ENCODE measurements at places on chromosomes 12 and 14.

GRCh38 chr12:44245932-44246331 is 410.1 kb downstream of the TMEM117 start:
- no peak for DNase-seq

GRCh38 chr14:36087411-36087810 is 89.1 kb downstream of the PTCSC3 start:
- no peak for DNase-seq

- no peak for DNase-seq
These were observed 258.5 kb upstream of the E2F7 start for GRCh38 chr12:77323788-77324415.

- DNase-seq, result no peak
These were observed 61.4 kb upstream of the IFNG-AS1 start for GRCh38 chr12:67927815-67928214.

- no peak for DNase-seq
These were observed 38.4 kb downstream of the AKAP6 start for GRCh38 chr14:32367516-32367915.

- no peak for DNase-seq
These were observed 48.1 kb downstream of the KCNK13 start for GRCh38 chr14:90109858-90110257.

DNA sequence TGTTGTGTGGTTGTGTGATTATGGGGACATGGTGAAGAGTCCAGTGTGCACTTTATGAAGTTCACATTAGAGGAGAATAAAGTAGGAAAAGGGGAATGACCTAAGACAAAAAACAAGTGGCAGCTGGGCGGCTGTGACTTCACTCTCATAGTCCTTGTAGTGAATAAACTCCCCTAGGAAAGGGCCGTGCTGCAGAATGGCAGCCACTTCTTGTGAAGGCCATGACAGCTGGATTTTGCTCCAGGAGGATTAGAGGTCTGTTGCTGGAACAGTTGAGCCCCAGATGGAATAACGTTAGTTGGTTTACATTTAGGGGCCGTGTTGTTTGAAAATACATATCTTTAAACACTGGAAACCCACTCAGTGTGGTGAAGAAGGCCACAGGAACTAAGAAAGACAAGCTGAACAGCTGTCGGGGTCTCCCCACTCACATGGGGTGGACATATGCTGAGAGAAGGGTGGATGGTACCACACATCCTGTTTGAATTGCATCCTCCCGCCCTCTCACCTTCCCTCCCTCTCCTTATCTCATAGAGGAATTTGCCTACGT is 276.9 kb downstream of the CACNA1C start:
- no peak for DNase-seq

- DNase-seq, result no peak
These were observed 484.1 kb downstream of the GLT1D1 start for GRCh38 chr12:129337413-129337812.

- DNase-seq, result no peak
These were observed 85.4 kb downstream of the LRRK2 start for GRCh38 chr12:40310211-40310610.

GRCh38 chr14:81669308-81669707 is 135.7 kb upstream of the SEL1L start:
- DNase-seq, result no peak

DNA sequence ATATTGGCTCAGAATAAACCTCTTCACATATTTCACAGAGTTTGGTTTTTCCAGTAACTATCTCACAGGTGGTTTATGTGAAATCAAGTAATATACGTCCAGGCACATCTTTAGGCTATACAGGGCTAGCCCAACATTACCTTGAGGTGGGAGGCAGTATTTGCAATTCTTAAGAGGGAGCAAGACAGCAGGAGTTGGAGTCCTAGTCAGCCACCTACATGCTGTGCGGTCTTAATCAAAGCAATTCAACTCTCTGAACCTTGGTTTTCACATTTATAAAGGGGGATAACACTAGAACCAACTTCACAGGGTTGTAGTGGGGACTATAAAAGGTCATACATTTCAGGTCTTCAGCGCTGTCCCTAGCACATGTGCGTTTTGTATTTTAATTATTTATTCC is 73.5 kb upstream of the FICD start:
- DNase-seq, result no peak

DNA sequence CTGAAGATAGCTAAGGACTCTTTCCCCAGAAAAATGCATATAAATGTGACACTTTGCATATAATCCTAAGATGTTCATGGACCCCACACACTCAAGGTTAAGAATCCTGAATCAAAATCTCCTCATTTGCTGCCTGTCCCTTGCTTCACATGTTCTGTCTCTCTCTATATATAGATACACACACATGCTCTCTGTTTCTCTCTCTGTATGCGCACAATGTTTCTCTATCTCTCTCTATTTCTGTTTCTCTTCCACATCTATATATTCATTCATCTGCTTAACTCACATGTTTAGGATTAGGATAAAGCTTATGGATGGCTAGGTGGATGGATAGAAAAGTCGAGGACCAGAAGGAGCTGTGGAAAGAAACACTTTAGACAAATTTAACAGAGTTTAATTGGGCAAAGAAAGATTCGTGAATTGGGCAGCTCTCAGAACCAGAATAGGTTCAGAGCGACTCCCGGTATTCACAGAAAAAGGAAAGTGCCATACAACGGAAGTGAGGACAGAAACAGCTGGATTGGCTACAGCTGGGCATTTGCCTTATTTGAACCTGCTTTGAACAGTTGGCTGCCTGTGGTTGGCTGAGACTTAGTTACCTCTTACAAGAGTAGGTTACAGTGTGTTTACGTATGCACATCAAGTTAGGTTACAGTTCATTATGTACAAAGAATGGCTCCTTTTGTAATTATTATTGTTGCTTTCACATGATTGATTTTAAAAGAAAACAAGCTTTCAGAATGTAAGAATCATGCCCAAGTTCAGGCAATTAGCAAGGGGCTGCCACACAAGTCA is 57.6 kb downstream of the EMP1 start:
- DNase-seq, result no peak

- DNase-seq, result no peak
These were observed 34.5 kb upstream of the TBX5 start for GRCh38 chr12:114440270-114441038.

- DNase-seq, result peak; percentile 70
These were observed 645 bp downstream of the KITLG start for GRCh38 chr12:88579601-88580050.

DNA sequence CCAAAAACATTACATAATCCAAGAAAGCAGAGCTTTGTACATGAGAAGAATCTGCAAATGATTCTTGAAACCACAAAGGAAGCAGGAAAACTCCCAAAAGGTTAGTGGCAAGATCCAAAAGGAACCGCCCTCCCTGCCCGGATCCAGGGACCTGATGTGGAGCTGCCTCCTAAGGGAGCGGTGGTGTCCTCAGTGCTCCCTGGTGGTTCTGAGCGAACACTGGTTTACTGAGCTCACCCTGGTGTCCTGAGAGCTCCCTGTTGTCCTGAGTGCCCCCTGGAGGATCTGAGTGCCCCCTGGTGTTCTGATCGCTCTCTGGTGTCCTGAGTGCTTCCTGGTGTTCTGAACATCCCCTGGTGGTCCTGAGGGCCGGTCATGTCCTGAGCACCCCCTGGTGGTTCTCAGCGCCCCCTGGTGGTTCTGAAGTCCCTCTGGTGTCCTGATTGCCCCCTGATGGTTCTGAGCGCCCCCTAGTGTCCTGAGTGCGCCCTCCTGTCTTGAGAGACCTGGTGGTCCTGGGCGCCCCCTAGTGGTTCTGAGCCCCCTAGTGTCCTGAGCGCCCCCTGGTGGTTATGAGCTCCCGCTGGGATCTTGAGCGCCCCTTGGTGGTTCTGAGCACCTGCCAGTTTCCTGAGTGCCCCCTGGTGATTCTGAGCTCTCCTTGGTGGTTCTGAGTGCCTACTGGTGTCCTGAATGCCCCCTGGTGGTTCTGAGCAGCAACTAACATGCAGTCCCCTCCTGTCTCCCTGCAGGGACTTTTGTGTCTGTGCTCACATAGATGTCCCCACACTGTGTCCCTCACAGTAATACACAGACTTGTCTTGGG is 891.1 kb downstream of the TMEM121 start:
- DNase-seq, result no peak

DNA sequence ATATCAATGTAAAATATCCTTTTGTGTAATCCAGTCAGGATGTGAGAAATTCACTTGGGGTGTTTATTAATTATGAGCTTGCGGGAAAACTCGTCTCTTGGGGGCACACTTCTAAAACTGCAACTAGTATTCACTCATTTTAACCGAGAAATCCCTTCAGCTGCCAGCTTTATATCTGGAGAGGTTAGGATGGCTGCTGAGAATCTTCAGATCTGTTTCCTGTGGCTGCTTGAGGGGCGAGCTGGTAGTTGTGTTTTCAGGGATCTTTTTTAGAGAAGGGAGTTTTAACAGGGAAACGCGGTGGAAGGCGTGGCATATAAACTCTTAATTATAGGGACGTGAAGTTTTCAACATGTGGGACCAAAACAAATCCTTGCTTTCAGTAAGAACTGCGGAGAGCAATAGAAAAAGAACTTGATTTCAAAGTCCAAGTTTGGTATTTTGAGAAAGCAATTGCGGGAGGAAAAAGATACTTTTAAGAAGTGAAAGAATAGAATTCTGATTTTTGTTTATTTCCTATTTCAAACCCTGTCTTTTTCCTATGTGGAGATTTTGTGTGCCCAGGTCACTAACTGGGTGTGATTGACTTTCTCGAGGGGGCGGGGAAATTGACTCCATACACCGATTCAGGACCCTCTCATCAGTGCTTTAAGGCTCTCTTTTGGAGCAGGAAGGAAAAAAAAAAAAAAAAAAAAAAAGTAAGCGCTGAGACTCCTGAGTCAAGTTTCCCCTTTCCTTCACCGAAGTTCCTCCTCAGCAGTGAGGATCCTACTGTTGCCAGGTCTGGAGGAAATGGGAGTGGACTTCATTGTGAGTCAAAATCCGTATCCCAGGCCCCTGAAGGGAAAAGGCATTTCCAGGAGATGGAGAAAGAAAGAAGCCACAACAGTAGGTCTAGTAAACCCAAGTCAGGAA is 1.1 kb downstream of the PPFIBP1 start:
- no peak for DNase-seq

- no peak for DNase-seq
These were observed 547 bp upstream of the OR4K15 start for GRCh38 chr14:19974844-19975243.

- DNase-seq, result no peak
These were observed 71.3 kb downstream of the EID3 start for GRCh38 chr12:104374806-104375205.

GRCh38 chr14:104317492-104317805 is 179.1 kb downstream of the KIF26A start:
- no peak for DNase-seq

- DNase-seq, result no peak
These were observed 707.5 kb downstream of the BCL11B start for GRCh38 chr14:98564541-98564940.

DNA sequence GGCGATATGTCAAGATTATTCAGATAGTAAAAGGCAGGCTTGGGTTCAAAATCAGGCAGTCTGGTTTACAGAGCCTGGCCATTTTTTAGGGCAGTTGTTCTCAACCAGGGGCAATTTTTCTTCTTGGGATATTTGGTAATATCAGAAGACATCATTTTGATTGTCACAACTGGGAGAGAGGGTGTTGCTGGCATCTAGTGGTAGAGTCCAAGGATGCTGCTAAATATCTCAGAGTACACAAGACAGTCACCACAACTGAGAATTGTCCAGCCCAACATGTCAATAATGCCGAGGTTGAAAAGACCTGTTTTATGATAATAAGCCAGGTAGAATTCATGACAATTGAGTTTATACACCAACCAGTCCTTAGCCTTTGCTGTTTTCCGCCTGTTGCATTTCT is 733.9 kb downstream of the NRXN3 start:
- no peak for DNase-seq

DNA sequence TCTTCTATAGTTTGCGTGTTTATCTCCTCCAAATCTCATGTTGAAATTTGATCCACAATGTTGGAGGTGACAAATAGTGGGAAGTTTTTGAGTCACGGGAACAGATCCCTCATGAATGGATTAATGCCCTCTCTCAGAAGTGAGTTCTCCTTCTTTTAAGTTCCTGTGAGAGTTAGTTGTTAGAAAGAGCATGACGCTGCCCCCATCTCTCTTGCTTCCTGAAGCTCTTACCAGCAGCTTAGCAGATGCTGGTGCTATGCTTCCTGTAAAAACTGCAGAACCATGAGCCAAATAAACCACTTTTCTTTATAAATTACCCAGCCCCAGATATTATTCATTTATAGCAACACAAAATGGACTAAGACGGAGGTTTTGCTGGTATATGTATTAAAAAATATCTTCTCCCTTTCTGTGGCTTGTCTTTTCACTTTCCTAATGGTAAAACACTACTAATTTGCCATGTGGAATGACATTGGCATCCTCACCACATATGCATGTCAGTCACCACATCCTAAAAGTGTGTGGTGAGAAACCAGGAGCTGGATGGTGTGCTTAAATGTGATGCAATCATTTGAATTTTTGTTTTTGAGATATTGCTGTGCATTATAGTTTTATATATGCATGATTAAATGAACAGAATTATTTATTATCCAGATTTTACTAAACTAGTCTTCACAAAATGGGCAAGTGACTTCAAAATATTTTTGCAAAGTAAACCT is 449.3 kb downstream of the ADAMTS20 start:
- DNase-seq, result no peak

DNA sequence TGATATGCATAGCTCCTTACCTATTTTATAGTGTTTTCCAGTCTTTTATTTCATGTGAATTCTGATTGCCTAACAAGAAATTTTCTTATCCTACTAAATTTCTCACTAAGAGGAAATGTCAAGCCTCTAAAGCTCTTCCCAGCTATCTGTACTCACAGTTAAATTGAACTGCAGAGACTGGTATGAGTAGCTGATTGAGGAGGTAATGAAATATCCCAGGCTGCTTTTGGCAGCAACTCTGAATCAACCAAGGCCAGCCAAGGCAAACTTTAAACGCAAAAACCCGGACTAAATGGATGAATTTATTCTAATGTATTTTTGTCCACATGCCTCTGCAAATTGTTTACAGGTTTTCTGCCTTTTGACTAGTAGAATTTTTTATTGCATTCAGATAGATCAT is 119.1 kb upstream of the PMCH start:
- DNase-seq, result no peak

GRCh38 chr14:104319491-104320241 is 181.3 kb downstream of the KIF26A start:
- DNase-seq, result no peak

- no peak for DNase-seq
These were observed 246.7 kb upstream of the FKBP4 start for GRCh38 chr12:2548081-2548480.

- DNase-seq, result no peak
These were observed 31.2 kb upstream of the DYNC1H1 start for GRCh38 chr14:101933209-101933608.

DNA sequence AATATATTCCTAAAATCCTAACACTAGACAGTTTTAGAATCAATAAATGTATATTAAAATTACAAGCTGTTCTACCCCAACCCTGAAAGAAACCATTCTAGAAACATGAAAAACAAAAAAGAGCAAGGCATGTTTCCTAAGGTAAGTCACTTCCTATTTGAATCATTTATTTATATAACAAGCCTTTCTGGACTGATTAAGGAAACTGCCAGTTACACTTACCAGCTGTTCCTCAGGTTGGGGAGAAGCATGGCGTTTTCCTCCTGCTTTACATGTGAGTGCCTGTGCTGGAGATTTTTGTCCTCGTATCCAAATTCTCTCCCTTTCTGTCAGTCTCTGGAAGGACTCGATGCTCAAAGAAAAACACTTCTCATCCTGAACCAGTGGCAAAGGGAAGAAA is 183.3 kb downstream of the EFCAB11 start:
- no peak for DNase-seq
